ENCODE measurements at places on chromosomes 11 and 22.

- no peak for DNase-seq
Measured at GRCh38 chr11:72594493-72595291, 79.5 kb downstream of the PDE2A start.

DNA sequence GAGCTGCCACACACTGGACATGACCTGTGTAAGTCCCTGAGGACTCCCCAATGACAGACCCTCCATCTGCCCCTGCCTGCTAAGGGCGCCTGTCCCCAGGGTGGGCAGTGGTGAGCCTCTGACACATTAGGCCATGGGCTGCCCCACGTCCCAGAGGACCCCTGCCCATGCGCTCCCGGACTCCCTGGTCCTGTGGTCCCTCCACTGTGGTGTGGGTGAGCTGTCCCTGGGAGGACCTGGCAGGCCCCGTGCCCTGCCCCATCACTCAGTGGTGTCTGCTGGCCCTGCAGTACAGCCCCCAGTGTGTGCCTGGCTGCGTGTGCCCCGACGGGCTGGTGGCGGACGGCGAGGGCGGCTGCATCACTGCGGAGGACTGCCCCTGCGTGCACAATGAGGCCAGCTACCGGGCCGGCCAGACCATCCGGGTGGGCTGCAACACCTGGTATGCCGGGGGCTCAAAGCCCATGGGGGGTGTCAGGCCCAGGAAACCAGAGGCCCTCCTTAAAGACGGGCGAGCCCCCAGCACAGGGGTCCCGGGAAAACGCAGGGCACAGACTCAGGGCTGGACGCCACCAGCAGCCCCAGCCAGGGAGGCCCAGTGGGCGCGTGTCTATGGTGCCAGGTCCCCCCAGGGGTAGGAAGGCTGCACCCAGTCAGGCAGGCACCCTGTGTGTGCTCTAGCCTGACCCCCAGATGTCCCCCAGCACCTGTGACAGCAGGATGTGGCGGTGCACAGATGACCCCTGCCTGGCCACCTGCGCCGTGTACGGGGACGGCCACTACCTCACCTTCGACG, 18.7 kb downstream of the MUC5AC start:
- no peak for DNase-seq

DNA sequence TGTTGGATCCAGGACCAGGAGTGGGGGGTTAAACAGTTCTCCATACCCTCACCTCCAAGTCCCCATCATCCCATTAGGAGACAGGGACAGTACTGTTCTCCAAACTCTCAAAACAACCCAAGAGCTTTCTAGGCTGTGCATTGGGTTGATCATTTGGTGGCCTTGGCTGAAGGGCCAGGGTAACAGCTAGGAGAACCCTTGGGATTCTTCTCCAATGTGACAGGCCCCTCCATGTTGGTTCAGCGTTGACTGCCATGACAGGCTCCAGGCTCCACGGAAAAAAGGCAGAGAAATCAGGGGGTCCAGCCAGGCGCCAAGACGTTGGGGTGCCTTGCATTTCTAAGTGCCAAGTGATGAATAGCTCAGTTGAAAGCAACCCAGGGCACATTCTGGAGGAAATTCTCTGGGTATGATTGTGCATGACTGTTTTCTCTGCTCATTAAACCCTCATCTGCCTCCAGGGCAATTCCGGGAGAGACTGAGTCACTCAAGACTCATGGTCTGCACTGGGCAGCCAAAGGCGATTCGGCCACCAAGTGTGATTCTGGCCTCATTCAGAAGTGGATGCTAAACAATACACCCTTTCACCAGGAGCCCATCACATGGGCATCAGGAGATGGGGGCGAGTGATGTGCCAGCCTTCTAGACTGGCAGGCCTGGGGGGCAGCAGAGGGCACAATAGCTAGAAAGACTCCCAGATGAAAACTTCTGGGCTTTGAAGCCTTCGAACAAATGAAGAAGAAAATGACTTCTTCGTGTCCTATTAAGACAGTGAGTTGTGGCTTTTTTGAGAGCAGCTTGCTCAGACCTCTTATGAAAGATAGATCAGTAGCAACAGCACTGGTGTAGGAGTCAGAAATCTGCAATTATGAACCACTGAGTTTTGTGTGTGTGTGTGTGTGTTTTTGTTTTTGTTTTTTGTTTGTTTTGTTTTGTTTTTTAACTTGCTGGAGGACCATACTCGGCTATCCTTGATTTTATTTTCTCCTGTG, 27.7 kb downstream of the CD44 start:
- DNase-seq = no peak

DNA sequence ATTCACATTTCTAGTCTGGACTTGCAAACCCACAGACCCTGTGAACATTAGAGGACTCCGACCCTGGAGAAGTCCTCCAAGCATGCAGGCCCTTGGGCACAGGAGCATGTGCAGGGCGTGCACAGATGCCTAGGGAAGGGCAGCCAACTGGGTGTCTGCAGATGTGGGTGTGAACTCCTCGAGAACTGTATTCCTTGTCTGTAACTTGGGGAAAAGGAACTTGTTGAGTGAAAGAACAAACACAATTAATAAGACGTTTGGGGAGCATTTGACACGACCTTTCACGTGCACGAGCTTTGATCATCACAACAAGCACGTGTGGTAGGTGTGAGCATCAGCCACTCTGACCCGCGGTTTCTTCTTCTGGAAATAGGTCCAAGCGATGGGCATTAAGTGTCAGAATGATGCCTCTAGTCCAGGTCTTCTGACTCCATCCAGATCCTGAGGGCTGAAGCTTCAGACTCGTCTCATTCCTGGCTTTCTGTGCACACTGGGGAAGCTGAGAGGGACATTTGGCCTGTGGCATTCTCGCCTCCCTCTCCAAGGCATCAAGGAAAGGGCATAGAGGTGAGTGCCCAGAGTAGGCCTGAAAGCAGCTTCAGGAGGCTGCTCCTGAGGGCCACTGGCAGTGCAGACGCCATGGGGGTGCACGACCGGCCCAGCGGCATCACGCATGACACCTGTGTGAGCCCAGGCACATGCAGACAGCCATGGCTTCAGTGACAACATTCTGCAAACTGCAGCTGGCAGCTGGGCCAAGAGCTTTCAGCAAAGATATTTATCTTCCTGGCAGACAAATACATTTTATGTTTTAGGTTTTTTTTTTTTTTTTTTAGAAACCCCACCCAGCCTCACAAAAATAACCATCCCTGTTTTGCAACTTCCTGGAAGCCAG, 32.5 kb downstream of the ALX4 start:
- DNase-seq = no peak

- DNase-seq = no peak
Measured at GRCh38 chr11:128482512-128483191, 104.7 kb downstream of the ETS1 start.

DNA sequence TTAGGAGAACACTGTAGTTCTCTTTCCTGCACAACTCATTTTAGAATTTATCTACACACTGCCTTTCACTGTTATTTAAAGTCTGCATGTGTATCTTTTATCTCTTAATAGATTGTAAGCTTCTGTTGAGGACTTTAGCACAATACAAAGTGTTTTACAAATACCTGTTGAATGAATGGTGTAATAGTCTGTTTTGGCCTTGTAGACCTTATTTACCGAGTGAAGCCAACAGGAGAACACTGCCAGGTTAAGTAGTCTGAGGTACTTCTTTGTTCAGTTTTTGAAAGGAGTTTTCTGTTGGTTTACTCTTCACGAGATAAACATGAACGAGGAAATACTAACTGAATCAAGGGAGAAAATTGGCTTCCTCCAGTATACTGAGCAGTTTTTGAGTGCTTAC, 31.0 kb downstream of the SIK2 start:
- DNase-seq = peak; percentile 89

GRCh38 chr22:39970742-39971141, 10.5 kb downstream of the TMA7B start:
- DNase-seq = no peak

DNA sequence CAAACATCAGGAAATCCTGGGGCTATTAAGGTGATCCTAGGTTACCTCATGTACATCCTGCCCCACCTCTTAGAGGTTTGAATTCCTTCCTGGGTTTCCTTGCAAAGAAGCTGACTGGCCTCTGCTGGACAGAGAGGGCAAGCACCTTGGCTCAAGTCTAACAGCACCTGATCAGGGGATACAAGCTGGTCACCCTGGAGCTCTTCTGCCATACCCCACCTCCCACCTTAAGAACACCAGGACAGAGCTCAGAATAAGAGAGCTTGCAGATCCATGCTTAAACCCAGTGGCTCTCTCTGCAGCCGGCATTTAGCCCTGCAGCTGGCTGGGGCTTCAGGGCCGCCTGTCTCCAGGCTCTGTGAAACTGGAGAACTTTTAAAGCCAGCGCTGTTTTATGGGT, 386.6 kb upstream of the NARS2 start:
- peak; percentile 61 for DNase-seq

- DNase-seq = no peak
Measured at GRCh38 chr11:102405501-102405900, 47.1 kb downstream of the TMEM123 start.

DNA sequence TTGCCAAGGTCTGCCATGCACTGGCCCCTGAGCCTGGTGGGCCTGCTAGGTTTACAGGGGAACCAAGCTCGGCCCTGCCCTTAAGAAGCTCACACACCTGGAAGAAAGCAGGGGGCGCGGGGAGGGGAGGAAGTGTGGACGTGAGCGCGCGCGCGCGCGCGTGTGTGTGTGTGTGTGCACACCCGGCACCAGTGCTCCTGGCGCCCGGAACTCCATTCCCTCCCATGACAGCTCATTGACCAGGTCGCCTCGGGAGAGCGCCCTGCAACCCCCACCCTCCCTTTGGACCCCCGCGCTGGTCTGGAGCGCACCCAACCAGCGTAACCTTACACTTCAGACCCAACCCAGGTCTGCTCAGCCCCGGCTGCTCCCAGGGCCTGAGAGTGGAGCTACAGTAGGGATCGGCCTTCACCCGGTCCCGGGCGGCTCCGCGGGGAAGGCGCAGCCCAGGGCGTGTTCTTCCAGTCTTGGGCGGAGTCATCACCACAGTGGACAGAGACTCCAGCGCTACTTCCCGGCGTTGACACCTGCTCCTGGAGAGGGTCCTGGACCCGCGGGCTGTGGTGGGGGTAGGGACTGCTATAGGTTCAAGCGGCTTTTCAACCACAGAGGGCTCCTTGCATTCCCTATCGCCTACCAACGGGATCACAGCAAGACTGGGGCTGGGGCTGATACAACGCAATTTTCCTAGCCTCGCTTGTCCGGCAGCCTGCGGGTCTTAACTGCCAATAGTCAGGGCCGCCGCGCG, 1.5 kb downstream of the GALNT18 start:
- peak; percentile 50 for DNase-seq

DNA sequence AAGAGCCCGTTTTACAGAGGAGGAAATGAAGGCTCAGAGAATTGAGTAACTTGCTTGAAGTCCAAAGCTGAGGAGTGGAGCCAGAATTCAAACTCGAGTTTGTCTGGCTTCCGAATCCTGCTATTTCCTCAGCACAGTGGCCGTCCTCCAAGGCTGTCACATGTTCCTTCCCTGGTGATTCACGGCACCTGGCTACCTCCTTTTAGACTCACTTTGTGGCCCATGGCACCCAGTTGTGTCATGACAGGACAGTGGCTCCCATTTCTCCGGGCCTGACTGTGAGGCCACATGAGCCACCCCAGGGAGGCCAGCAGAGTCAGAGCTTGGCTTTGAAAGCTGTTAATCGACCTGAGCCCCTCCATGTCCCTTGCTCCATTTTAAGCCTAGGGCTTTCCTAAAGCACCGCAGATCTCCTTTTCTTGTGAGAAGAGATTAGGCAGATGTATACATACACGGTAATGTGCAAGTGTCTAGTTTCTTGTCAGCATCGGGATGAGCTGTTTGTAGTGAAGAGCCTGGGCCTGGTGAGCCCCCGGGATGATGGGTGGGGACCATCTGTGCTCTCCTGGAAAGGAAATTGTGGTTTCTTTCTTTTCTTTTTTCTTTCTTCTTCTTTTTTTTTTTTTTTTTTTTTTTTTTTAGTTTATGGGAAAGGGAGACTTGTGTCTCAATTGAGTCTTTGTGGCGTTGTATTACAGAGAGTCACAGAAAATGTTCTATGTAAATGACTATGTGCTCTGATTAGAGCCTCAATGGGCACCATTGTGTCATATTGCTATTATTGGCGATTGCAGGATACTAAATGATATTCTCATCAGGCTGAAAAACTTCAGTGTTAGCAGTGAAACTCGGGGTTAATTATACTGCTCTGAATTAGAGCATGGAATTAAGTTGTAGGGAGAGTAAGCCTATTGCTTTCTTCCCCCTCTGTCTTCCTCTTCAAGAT, 54.8 kb downstream of the PTPRJ start:
- DNase-seq = no peak

DNA sequence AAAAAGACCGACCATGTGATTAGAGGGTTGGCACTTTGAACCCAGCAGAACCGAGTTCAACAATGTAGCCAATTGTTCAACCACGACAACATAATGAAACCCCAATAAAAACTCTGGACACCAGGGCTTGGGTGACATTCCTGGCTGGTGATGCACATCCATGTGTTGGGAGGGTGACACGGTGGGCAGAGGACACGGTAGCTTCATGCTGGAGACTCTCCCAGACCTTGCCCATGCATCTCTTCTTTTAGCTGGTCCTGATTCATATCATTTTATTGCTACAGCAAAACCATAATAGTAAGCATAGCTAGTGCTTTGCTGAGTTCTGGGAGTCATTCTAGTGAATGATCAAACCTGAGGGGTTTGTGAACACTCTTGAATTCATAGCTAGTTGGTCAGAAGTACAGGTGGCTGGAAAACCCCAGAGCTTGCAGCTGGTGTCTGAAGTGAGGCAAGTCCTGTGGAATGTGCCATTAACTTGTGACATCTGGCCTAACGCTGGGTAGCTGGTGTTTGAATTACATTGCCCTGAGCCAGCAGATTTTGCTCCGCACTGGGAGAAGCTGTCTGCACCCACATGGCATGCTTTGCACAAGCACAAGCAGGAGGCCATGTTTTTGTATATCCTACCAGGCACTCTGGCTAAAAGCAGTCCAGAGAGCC, 14.0 kb downstream of the RPUSD4 start:
- DNase-seq = no peak

DNA sequence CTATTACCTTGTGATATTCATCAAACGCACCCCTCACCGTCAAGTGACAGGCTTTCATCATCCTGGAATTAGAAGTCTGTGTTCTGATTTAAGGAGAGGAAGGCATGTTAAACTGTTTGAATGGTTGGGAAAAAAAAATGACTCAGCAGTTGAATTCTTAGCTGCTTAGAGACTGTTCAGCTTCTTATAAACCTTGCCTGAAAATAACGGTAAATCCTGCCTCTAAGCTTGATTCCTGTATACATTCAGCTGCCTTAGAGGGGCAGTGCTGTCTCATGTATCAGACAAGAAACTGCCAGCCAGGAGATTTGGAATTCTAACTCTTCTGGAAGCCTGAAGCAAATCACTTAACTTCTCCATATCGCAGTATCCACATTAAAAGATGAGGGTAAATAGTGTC, 437.4 kb downstream of the JRKL start:
- DNase-seq = no peak

All from NCI-H2029 treated with DMSO at 0.1 percent for 48 hours (cell line).